ENCODE measurements at places on chromosomes 5 and 9.

- DNase-seq = no peak
These were observed 52.9 kb upstream of the KIAA1958 start for GRCh38 chr9:112433499-112434392.

GRCh38 chr5:151214614-151215545 is 9.0 kb downstream of the CCDC69 start:
- DNase-seq = no peak

- DNase-seq = no peak
These were observed 54.8 kb upstream of the GPBP1 start for GRCh38 chr5:57119031-57119430.

DNA sequence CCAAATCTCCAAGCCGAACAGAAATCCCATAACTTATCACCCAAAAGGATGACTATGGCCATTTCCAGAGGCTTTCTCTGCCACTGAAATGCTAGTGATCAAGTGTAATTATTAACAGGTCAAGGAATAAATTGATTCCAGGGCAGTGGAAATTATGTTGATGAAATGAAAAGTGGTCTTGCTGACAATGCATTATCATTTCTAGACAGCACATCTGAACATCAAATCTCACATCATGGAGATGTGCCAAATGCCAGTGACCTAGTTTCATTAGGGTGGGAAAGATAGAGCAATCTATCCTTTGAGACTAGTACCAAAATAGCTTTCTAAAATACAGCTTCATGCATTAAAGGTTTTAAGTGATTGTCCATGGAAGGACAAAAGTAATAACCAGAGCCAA is 86.1 kb downstream of the AUH start:
- DNase-seq = no peak

DNA sequence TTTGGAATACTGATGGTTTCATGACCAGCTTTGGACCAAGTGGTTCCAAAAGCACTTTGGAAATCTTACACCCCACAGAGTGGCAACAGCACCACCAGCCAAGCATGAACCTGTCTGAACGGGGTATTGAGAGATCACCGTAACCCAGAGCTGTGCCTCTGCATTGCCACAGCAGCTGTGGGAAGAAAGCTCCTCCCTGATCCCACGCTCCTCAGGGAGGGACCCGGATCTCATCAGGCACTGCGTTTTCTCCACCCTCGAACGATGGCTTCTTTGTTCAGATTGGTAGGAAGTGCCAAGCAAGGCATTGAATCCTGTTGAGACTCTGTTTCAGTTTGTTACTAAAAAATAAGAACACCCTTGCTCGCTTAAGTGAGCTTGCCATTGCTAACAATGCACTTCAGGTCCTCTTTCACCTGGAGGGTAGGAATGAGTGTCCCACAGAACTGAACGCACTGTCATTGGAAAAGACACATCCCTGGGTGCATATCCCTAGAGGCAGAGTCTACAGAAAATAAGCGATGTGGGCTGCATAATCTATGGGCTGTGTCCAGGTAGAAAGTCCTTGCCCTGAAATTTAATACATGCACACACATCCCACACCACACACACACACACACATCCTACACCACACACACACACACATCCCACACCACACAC is 118.0 kb upstream of the ICE1 start:
- no peak for DNase-seq

- DNase-seq = no peak
These were observed 14.0 kb downstream of the NDUFS6 start for GRCh38 chr5:1815071-1815786.

DNA sequence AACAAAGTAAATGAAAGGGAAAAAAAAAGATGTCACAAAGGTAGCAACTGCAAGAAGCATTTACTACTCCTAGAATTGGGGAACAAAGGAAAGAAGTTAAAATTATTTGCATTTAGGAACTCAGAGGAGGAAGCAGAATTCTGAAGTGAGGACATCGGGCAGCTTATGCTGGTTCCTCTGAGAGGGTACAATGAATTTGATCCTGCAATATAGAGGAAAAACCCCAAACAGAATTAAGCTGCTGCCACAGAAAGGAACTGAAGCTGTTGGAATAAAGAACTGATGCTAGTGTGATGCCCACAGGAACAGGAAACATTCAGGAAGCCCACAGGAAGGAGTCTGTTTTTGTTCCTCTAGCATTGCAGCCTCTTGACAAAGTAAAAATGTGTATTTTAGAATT is 22.3 kb upstream of the TBCA start:
- DNase-seq = no peak

- peak; percentile 51 for DNase-seq
These were observed 212.0 kb upstream of the KIF2A start for GRCh38 chr5:62093976-62094375.

DNA sequence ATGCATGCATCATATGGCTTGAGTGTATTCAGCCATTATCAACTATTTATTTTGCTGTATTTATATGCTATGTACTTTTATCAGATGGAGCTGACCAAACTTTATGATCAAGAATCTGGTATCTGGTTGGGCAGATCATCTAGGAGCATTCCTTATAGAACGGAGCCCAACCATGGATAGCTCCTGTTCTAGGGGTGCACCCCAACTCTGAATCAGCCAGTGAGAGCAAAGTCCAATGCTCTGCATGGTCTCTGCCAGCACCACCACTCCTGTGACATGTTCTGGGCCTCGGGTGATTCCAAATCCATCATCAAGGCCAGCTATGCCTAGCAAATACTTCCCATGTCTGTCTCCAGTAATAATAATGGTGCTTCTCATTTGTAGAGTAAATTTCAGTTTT is 517.5 kb downstream of the AGTPBP1 start:
- DNase-seq = no peak

- no peak for DNase-seq
These were observed 32.3 kb downstream of the ATP6V0E1 start for GRCh38 chr5:173015598-173016455.

DNA sequence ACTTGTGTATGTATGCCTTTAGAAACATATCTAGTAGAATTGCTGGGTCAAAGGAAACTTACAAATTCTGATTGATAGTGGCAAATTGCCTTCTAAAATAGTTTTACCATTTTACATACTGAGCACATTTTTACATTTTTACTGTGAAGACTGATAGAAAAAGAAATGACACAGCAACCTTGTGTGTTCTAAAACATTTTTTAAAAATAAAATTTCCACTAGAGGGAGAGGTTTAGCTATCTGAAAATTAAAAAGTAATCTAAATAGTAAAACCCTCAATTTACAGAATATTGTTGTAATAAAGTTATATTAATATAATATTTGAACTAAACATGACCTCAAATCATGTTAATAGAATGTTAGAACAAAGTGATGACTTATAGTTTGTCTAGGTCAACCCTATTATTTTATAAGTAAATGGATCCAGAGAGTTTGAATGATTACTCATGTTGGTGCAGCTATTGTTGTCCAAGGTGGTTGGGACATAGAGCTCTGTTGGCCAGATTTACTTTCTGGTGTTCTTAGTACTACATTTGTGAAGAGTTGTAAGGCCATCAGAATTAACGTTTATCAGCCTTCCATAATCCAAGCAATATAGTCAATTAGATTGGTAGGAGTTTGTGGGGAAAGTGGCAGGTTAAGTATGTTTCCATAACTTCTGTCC is 17.2 kb downstream of the CENPP start:
- no peak for DNase-seq

Measured in HT-29 (cell line).